ENCODE measurements at places on chromosomes 4 and X.

DNA sequence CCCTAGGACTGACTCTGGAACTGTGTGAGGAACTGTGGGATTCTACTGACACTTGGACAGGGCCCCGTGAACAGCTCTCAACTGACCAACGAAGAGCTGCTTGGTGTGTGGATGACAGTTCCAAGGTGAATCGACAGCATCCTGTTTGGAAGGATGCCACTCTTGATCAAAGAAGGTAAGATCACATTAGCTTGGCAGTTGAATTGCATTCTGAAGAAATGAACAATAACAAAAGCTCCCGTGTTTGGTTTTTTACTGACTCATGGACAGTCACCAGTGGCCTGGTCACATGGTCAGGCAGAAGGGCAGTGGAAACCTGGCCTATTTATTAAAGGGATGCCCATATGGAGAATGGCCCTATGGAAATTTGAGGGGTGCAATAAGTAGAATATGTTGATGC, 33.1 kb upstream of the GPR34 start:
- DNase-seq, result no peak

- DNase-seq, result no peak
Measured at GRCh38 chrX:32871636-32872035, 339.7 kb downstream of the DMD start.

DNA sequence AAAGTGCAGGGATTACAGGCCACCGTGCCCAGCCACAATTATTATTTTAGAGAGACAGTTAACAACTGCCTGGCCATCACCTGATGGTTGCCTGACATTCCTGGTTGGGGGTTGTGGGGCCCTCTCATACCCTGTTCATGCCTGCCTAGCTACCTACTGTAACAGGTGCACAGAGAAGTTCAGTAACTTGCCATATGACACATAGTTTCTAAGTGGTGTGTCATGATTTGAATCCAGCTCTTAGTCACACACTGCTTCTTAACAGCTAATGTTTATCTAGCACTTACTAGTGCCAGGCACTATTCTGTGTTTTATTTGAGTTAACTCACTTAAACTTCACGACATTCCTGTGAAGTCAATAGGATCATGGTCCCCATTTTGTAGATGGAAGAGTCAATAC, 122.7 kb upstream of the JADE1 start:
- no peak for DNase-seq

DNA sequence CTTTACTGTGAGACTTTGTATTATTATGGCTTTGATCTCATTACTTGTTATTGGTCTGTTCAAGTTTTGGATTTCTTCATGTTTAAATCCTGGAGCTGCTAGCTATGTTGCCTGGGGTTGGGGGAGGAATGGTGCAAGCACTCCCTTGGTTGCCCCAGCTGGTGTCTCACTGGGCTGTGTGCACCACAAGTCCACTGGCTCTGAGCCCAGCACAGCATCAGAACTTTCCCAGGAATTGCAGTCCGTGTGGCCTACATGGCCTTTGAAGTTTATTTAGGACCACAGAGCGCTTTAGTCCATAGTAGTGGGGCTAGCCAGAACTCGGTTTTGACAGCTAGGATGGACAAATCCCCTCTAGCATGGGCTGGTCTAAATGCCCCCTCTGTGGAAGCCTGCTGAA, 278.8 kb upstream of the RPS6KA3 start:
- DNase-seq, result no peak

GRCh38 chr4:119132306-119132705, 3.3 kb upstream of the MYOZ2 start:
- peak; percentile 37 for DNase-seq

- no peak for DNase-seq
Measured at GRCh38 chr4:184066584-184067300, 150.9 kb downstream of the ENPP6 start.

DNA sequence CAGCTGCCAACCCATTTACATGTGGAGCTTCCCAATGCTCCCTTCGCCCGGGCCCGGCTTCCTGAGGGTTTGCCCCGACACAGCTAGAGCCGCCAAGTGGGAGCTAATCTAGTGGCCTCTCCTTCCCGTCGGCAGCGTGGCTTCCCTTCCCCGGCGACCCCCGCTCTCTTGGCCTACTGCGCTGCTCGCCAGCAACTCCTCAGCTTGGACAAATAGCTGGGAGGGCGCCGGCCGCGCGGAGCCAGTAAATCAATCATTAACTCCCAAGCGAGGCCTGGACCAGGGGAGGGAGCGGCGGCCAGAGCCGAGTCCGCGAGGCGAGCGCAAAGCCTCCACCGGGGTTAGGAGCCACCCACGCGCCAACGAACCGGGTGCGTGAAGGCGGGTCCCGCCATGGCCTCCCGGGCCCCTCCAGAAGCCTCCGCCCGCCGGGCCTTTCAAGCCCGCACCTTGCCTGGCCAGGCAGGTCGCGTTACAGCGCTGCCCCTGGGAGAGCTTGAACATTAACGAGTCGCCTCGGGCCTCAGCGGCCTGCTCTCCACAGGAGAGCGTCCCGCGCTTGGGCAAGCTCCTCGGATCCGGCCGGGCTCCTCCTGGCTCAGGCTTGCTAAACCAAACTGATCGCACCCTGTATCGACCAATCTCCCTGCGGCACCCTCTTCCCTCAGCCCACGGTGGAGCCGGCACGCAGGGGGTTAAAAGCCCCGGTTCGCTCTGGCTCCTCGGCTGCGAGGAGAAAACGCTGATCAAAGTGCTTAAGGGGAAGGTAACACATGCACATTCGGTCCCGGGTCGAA, 10.6 kb upstream of the BCOR start:
- no peak for DNase-seq

DNA sequence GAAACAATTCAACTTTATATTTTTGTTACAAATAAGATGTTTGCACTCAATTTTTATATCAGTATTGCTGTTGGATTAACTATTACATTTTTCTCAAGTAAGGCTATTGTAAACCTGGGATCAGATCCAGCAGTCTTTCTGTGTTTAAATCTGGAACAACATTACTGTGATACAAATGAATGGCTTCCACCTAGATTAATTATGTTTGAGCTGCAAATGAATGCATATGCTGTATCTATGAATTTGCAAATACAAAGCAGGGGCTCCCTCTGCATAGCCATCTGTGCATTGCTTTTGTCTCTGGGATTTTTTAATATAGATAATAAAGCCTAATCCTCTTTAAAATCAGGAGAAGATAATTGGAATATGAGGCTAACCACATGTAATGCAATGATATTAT, 69.8 kb upstream of the NEIL3 start:
- no peak for DNase-seq

DNA sequence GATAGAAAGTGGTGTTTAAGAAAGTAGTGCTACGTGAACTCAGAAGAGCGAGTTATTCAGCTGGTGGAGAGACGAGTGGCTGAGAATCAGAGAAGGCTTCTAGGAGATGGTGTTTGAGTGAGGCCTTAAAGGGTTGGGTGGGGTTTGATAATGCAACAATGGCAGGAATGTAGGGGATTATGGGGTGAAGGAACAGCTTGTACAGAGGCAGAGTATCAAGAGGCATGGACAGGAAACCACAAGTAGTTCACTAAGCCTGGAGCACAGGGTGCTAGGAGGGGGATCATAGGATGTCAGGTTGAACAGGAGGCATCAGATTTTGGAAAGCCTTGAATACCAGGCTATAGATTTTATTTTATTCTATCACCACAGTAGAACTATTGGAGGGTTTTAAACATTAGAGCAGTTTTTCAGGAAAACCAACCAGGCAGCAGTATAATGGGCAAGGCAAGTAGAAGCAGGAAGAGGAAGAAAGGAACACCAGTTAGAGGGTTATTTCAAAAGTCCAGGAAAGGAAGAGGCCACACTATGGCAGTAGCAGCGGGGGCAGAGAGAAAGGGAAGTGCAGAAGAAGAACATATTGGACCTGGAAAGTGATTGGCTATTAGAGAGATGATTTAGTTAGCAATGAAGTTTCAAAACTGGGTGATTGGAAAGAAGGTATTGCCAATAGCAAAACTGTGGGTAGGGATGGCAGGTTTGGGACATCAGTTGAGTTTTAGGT, 99.2 kb downstream of the DOCK11 start:
- no peak for DNase-seq

GRCh38 chr4:151957153-151957552, 196.3 kb upstream of the GATB start:
- DNase-seq, result no peak

DNA sequence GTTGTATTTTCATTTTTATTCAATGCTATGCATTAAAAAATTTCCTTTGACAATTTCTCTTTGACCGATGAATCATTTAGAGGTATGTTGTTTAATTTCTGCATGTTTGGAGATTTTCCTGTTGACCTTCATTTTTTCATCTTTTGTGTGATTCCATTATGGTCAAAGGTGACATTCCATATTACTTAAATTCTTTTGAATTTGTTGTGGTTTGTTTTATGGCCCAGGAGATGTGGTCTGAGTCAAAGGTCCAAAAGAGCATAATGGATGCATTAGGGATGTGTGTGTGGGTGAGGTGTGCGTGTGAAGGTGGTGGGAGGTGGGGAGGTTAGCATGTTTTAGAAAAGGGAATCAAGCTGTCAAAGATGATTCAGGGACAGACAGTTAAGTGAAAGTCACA, 76.0 kb upstream of the GIMD1 start:
- peak; percentile 57 for DNase-seq

GRCh38 chr4:80566203-80566872, 230.8 kb downstream of the CFAP299 start:
- DNase-seq, result no peak

DNA sequence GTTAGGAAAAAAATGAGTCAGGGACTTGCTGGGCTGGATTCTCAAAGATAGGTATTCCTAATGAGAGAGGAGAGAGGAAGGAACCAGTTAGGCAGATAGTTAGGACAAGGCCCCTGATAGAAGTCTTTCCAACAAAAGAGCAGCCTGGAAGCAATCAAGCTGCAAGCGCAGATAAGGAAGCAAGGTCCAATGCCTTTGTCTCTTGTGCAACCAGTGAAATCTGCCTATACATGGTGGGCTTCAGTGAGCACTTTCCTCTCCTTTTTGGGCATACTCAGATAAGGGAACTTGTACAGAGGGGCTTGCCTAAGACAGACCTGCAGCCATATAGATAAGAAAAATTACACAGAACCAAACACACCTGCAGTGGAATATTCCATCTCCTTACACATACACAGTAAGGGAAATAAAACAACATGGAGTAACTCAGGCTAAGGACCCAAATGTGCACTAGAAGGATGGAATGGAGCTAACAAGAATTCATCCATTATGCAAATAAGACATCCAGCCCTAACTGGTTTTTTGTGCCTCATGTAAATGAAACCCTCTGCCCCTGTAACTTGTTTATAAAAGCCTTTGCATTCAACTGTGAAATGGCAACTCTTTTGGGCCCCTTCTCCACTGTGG, 68.8 kb downstream of the PCDH18 start:
- no peak for DNase-seq

DNA sequence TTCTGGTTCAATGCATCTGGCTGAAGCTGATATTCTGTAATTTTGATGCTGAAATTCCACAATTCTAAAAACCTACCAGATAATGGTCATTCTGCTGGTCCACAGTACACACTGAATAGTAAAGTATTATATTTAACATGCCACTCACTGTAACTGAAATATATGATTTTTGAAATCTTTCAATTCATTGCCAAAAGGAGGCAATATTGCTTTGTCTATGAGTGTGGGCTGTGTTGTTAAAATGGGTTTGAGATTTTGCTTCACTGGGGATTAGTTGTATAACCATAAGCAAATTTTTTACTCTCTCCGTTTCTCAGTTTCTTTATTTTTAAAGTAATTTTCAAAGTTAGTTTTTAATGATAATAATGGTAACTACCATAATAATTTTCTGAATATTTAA, 1404.1 kb upstream of the IGFBP7 start:
- DNase-seq, result no peak

DNA sequence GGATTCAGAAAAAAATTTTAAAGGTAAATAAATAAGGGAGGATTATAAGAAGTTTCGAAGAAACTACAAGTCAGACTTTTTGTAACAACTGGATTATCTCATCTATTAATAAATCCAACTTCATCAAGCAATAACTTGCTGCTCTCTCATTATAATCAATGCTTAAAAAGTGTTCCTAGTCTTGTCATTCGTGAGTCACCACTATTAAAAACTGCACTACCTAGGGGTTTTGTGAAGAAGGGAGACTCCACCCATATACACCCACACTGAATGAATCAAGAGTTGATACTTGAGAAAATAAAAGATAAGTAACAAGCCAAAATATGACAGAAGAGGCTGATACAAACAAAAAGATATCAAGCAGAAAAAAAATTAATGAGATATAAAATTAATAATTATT, 360.5 kb downstream of the ZNF674 start:
- DNase-seq, result no peak

GRCh38 chr4:94523617-94524016, 71.9 kb downstream of the PDLIM5 start:
- DNase-seq, result no peak

DNA sequence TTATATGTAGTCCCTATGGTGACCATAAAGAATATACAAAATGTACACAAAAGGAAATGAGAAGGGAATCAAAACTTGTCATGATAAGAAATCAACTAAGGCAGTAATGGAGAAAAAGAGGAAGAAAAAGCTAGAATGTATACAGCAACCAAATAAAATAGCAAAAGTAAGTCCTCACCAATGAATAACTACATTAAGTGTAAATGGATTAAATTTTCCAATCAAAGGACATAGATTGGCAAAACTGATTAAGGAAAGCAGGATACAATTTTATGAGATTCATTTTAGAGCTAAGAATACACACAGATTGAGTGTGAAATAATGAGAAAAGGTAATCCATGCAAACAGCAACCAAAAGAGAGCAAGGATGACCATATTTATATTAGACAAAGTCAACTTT, 157.4 kb downstream of the TET2 start:
- no peak for DNase-seq

DNA sequence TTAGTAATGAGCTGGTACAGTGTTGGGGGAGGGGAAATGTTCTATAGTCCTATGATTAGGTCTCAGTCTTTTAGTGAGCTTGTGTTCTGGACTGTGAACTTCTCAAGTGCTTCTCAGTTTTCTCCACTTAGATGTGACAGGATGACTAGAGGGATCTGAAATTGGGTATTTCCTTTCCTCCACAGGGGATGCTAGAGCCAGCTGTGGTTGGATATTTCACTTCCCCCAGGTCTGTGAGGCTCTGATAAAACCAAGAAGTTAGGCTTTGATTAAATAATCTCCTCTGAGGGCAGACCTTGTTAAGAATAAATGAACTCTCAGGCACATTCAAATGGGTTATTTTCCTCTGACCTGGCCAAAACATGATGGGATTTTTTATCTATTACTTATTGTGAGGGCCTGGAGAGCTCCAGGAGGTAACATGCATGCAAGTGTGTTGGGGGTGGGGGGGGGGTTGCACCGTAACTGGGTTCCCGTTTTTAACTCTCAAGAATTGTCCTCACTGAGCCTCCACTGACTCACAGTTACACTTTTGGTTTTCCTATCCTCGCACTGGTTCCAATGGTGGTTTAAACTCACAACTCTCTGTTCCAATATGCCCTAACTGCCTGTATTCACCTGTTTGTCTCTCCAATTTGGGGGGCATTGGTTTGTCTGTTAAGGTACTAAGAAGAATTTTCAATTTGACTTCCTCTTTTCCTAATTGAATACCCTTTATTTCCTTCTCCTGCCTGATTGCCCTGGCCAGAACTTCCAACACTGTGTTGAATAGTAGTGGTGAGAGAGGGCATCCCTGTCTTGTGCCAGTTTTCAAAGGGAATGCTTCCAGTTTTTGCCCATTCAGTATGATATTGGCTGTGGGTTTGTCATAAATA, 28.1 kb upstream of the GLRA3 start:
- no peak for DNase-seq

- DNase-seq, result peak; percentile 4
Measured at GRCh38 chr4:87461281-87461700, 38.9 kb downstream of the NUDT9 start.

GRCh38 chr4:159197260-159197884, 94.5 kb downstream of the RAPGEF2 start:
- DNase-seq, result no peak

- no peak for DNase-seq
Measured at GRCh38 chr4:75484190-75484589, 30.0 kb downstream of the RCHY1 start.

All from GM03348 (cell line).